ENCODE measurements at places on chromosomes 1 and 21. TPM values are rescaled to one million over a fixed set of nuclear protein-coding genes. Genes with fewer than 3 reads are reported as not detected.

Gene CAMK2N1
- 10.7 TPM for total RNA-seq

Gene EPHA10
- 0.37 TPM for total RNA-seq

Gene PRDM16
- total RNA-seq = 0.91 TPM

Gene OLIG2
- total RNA-seq = not detected

Gene FGGY
- 19.1 TPM for total RNA-seq

Gene S100A7
- 39.5 TPM for total RNA-seq

Gene HSD3B2
- total RNA-seq = not detected

Gene CLCNKA
- total RNA-seq = 0.10 TPM

Gene GJA4
- 10.6 TPM for total RNA-seq

Gene DYRK3
- total RNA-seq = 1.4 TPM

Gene ACKR1
- 104 TPM for total RNA-seq

Gene ALG14
- 1.3 TPM for total RNA-seq

Gene ITGB3BP
- total RNA-seq = 11.7 TPM

Gene PCAT6
- 3.4 TPM for total RNA-seq

Gene SPRR2G
- 60.9 TPM for total RNA-seq

Gene INPP5B
- total RNA-seq = 23.3 TPM

Gene LGALS8
- 96.7 TPM for total RNA-seq

Gene MMP23B
- 2.1 TPM for total RNA-seq

Gene SPRR1A
- total RNA-seq = not detected

Gene GBP6
- 0.55 TPM for total RNA-seq

Gene MX2
- 1.9 TPM for total RNA-seq

Gene SNRNP40
- 42.9 TPM for total RNA-seq

Gene LY9
- total RNA-seq = 1.6 TPM

Gene INKA2
- 5.9 TPM for total RNA-seq

Gene CNIH3
- total RNA-seq = 1.4 TPM

Gene TFF2
- not detected for total RNA-seq

Gene LRRC38
- 2.4 TPM for total RNA-seq

Gene TEX38
- total RNA-seq = not detected

Gene VN1R5
- total RNA-seq = not detected

Gene ADAM30
- not detected for total RNA-seq

Gene FCGR3B
- 3.8 TPM for total RNA-seq

Gene L1TD1
- total RNA-seq = not detected

Gene POU3F1
- 19.1 TPM for total RNA-seq

Gene DNASE2B
- not detected for total RNA-seq

Gene DLGAP3
- 0.07 TPM for total RNA-seq

Measured in lower leg skin (tissue), 4 donors.